ENCODE measurements at places on chromosomes 6 and 20. TPM values are rescaled to one million over a fixed set of nuclear protein-coding genes. Genes with fewer than 3 reads are reported as not detected.

- no peaks in the 10 kb centered on the region for H3K4me1 ChIP-seq
- no peak overlapping the region for H3K4me3 ChIP-seq
- no peak for DNase-seq
- H3K27me3 ChIP-seq = no peaks in the 10 kb centered on the region
- H3K27ac ChIP-seq = no peak overlapping the region
- H3K36me3 ChIP-seq = no peaks in the 10 kb centered on the region
Measured at GRCh38 chr20:11445891-11446290, 471.8 kb upstream of the BTBD3 start.

DNA sequence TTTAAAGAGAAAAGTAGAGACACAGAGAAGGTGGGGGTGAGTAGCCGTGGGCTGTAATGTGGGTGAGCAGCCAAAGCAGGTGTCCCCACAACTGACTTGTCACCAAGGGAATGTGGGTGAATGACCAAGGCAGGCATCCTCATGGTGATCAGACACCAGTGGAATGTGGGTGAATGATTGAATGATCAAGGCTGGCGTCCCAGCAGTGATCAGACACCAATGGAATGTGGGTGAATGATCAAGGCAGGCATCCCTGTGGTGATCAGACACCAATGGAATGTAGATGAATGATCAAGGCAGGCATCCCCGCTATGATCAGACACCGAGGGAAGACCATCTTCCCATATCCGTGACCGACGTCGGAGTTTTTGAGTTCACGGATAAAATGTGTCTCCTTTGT, 49.8 kb upstream of the OR14J1 start:
- peaks cover 58% of the 10 kb centered on the region for H3K27me3 ChIP-seq
- H3K27ac ChIP-seq = no peak overlapping the region
- no peak overlapping the region for H3K4me3 ChIP-seq
- DNase-seq = no peak
- no peaks in the 10 kb centered on the region for H3K4me1 ChIP-seq

- H3K4me1 ChIP-seq = no peaks in the 10 kb centered on the region
- DNase-seq = no peak
- no peak overlapping the region for H3K4me3 ChIP-seq
- no peaks in the 10 kb centered on the region for H3K36me3 ChIP-seq
- no peak overlapping the region for H3K27ac ChIP-seq
Measured at GRCh38 chr6:79731471-79731870, 100.3 kb downstream of the SH3BGRL2 start.

DNA sequence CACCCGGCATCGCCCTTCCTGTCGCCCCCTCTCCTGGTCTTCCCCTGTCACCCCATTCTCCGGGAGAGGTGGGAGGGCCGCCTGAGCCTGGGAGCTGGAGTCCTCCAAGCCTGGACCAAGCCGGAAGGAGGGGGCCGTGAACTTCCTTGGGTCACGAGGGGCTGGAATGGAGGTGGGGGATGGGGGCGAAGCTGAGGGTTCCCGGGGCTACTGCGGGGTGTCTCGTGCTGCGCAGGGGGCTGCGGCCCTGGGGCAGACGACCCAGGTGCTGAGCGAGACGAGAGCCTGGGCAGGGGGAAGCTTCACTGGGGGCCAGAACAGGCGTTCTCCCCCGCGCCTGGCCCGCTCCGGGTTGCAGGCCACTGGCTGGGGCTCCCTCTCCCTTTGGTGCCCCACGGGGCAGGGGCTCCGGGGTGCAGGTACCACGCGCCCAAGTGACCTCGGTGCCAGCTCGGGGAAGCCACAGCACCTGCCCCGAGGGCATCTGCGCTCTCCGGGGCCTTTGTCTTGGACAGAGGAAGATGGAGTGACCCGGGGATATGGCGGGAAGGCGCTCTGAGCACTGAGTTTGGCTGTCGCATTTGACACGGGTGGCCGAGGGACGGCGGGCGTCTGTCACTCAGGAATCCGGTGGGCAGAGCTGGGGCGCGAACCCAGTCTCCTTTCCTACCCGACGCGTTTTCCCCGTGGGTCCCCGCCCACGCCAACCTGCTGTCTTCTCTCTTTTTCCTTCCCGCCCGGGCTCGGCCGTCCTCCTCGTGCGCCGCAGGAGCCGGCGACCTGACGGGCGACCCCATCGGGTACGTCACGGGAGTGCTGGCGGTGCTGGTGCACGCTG, 1.2 kb downstream of the SLC35D3 start:
- peak; percentile 22 for DNase-seq
- H3K27ac ChIP-seq = no peak overlapping the region
- H3K27me3 ChIP-seq = peaks cover 52% of the 10 kb centered on the region
- H3K36me3 ChIP-seq = peaks cover 2% of the 10 kb centered on the region

DNA sequence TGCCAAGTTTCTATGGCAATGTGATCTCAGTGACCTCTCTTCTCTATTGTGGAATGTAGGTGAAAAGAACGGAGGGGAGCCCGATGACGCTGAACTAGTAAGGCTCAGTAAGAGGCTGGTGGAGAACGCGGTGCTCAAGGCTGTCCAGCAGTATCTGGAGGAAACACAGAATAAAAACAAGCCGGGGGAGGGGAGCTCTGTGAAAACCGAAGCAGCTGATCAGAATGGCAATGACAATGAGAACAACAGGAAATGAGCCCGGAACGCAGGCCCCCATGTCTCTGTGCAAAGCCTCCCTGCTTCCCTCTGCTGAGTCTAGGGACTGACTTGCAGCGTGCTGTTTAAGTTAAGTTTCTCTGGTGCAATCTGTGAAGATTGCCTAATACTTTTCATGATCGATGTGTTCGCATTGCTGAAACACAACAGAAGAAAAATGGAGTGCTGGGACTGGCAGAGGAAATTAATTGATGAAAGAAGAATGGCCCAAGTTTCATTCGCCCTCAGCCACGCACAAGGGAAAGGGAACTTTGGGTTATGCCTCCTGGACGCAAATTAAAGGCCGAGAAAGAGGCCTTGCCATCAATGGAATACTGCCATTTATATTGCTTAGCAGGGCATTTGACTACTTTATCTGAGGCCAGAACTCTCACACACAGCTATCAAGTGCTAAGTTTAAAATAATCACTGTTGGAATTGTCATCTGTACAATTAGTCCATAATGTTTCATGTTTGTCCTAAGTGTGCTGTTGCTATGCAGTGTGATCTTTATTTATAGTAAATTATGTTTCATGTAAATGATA, 146.4 kb downstream of the AKAP7 start:
- DNase-seq = peak; percentile 48
- H3K27me3 ChIP-seq = no peaks in the 10 kb centered on the region
- peaks cover 8% of the 10 kb centered on the region for H3K36me3 ChIP-seq
- H3K27ac ChIP-seq = peak overlapping the region; percentile 85

DNA sequence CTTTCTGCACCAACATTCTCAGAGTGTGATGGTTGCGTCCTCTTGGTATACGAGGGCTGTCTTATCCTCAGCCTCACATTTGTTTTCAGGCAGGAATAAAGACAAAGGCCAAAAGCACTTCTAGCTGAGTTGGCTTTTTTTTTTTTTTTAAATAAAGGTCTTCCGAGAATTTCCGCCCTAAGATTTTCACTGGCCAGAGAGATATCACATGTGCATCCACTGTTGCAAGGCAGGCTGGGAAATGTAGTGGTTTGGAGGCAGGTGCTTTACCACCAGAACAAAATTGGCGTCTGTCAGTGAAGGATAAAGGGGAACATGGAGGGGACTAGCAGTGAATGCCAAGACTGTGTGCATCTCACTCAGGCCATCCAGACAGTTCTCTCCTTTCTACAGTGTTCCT, 334.9 kb upstream of the SOX4 start:
- no peak for DNase-seq
- H3K4me3 ChIP-seq = no peak overlapping the region
- H3K27me3 ChIP-seq = peaks cover 24% of the 10 kb centered on the region
- no peaks in the 10 kb centered on the region for H3K36me3 ChIP-seq

GRCh38 chr20:9276966-9277468, 208.1 kb downstream of the PLCB4 start:
- H3K4me3 ChIP-seq = no peak overlapping the region
- H3K27me3 ChIP-seq = no peaks in the 10 kb centered on the region
- H3K36me3 ChIP-seq = no peaks in the 10 kb centered on the region
- DNase-seq = no peak

DNA sequence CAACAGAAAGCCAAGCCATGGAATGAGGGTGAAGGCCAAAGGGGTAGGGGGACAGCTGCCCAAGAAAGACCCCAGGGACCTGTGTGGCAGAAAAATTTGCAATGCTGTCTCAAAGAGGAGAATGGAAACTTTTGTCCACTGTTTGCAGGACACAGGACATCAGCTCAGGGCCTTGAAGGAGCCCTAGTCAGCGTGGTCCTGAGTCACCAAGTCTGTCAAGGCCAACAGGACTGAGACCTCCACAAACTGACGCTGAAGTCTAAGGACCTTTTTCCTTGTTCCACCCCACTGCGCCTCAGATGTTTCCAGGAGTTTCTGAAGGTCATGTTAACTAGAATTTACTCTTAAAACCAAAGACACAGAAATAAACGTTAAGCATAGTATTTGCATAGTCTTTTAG, 31.8 kb upstream of the AVP start:
- no peak for DNase-seq
- H3K27me3 ChIP-seq = no peaks in the 10 kb centered on the region
- H3K36me3 ChIP-seq = peaks cover 8% of the 10 kb centered on the region
- H3K4me1 ChIP-seq = peaks cover 21% of the 10 kb centered on the region

DNA sequence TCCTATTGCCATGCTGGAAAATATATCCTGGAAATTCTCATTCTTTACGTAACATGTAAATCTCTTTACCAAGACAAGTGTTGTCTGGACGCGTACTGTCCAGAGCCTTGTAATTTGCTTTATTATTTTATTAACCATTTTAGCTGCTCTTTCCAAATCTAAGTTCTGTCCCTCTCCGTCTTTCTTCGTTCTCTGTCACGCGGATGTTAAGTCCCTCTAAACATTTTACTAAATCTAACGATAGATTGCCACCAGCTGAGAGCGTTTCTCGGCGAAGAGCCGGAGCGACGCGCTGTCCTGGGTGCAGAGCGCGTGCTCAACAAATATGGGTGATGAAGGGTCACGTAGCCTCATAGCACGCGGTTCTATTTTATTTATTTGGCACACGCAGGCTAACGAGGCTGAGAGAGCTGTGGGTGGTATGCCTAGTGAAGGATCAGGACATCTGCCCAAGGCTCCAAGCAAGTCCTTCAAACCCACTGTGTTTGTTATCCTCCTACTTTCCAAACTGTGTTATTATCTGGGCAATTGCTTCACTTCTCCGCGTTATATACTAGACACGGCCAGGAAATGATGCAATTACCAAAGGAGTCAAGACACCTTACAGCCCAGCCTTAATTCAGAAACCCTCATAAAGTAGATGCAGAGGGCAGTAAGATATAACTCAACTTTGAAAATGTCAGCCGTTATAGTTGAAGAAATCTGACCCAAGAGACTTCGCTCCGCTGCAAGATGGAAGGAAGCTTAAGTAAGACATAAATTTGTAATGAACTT, 10.0 kb upstream of the NCOA7 start:
- no peak overlapping the region for H3K27ac ChIP-seq
- peaks cover 2% of the 10 kb centered on the region for H3K36me3 ChIP-seq
- H3K4me3 ChIP-seq = no peak overlapping the region
- peaks cover 7% of the 10 kb centered on the region for H3K27me3 ChIP-seq

- peak; percentile 35 for DNase-seq
- H3K27me3 ChIP-seq = peaks cover 39% of the 10 kb centered on the region
- H3K27ac ChIP-seq = no peak overlapping the region
- H3K36me3 ChIP-seq = no peaks in the 10 kb centered on the region
Measured at GRCh38 chr6:39083231-39083634, 31.8 kb downstream of the SAYSD1 start.

GRCh38 chr6:33853026-33853425, 49.2 kb upstream of the MLN start:
- DNase-seq = no peak
- H3K4me1 ChIP-seq = peaks cover 33% of the 10 kb centered on the region
- H3K4me3 ChIP-seq = no peak overlapping the region
- H3K27me3 ChIP-seq = peaks cover 17% of the 10 kb centered on the region
- no peak overlapping the region for H3K27ac ChIP-seq

- H3K27ac ChIP-seq = peak overlapping the region; percentile 75
- no peaks in the 10 kb centered on the region for H3K27me3 ChIP-seq
- peak overlapping the region; percentile 52 for H3K4me3 ChIP-seq
- H3K36me3 ChIP-seq = peaks cover 3% of the 10 kb centered on the region
Measured at GRCh38 chr6:158321960-158322359, 9.7 kb downstream of the TULP4 start.

DNA sequence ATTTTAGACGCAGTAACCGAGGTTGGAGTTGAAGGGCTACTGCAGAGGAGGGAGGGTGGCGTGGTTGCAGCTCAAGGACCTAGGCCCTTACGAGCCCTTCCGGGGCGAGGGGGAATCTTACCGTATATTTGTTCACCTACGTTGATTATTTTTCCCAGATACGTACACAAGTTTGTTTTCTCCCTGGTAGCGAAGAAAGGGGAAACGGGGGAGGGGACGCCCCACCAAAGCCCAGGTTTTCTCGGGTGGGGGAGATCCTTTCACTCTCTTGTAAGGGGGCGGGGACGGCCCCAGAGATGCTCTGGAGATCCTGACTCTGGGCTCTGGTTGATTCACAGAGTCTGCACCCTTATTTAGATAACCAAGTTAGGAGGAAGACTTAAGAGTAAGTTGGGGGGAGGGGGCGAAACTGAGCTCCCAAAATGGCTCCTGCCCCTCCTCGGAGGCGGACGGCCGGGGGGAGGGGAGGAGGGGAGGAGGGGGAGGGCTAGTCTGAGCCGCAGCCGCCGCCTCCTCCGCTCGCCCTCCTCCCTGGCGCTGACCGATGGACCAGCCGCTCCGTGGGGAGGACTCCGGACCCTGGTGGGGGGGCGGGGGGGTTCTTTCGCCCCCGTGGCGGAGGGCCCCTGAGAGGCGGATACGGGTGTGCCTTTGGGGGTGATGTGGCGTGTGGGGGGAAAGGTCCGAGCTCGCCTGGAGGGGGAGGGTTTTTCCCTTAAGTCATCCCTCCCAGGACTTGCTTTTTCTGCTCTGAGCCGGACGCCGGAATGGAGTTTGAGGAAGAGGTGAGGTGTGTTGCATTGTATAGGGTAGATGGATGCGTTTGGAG, 2.2 kb downstream of the BRD2 start:
- H3K4me1 ChIP-seq = peaks cover 32% of the 10 kb centered on the region
- peak; percentile 91 for DNase-seq
- peaks cover 53% of the 10 kb centered on the region for H3K36me3 ChIP-seq
- no peaks in the 10 kb centered on the region for H3K27me3 ChIP-seq
- H3K27ac ChIP-seq = peak overlapping the region; percentile 99

DNA sequence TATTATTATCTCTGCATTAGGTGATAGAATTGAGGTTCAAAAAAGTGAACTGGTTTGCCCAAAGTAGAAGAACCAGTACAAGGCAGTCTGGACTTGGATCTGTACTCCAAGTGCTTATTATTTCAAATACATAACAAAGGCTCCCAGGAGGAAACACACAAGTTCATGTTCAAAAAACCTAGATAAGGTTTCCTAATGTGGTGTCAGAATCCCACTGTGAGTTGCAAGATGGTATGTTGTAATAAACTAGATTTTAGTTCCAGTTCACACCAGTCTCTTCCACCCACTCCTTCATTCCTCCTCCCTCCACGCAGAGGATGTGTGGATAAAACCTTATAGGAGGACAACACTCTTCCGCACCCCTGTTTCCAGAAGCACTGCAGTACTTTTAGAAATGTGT, 42.8 kb downstream of the KIAA0319 start:
- H3K4me1 ChIP-seq = no peaks in the 10 kb centered on the region
- no peaks in the 10 kb centered on the region for H3K27me3 ChIP-seq
- no peak overlapping the region for H3K27ac ChIP-seq
- H3K36me3 ChIP-seq = no peaks in the 10 kb centered on the region
- no peak for DNase-seq
- H3K4me3 ChIP-seq = no peak overlapping the region

Gene TNNC2
- not detected for total RNA-seq

Gene ZC3H12D
- 106 TPM for total RNA-seq

Gene FAM83C
- total RNA-seq = not detected

Gene TRAPPC3L
- total RNA-seq = not detected

Gene ANKRD6
- 5.5 TPM for total RNA-seq

Gene CST5
- not detected for total RNA-seq
